Astrocyte of the hippocampus (primary cell): ENCODE measurements at places on chromosomes 4 and X.

DNA sequence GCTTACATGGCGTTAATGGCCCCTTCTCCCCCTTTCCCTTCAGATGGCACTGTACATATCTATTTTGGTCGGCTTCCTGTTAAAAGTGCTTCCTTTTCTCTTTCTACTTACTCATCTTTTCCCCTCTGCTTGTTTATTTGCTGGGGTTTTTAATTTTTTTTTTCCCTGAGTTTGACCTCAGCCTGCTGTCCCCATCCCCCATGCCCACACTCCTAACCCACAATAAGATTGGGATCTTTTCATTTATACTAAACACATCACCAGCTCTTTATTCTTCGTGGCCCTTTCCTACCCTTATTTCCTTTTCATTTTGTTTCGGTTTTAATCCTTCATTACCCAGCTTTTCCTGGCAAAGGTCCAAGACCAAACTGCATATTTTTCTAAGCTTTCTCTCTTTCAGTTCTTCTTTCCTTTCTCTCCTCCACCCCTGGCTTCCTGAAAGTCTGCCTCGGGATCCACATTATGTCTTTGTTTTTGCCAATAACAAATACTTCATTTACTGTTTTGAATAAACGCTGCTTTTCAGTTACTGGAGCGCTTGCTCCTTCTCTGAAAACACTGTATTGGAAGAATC is 152.0 kb upstream of the USP9X start:
- peak; percentile 64 for DNase-seq

DNA sequence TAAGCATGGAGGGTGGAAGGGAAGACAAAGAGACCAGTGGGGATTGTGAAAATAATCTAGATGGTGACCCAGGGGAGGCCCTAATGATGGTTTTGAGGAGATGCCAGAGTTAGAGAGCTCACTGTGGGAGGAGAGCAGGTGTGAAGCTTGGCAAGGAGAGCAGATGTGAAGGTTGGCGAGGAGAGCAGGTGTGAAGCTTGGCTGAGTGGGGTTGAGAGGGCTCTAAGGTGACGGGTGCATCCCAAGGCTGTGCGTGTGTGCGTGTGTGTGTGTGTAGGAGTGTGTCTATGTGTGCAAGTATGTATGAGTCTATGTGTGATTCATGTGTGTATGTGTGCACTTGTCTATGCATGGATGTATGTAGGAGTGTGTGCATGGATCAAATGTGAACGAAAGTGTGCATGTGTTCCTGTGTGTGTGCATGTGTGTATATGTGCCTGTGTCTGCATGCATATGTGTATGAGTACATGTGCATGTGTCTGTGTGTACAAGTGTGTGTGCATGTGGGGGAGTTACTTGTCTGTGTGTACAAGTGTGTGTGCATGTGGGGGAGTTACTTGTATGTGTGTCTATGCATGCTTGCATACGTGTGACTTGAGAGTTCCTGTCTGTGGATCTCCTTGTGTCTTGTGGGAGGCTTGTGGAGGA is 72.0 kb downstream of the EVC start:
- no peak for DNase-seq

GRCh38 chr4:174789657-174790056 is 39.4 kb downstream of the GLRA3 start:
- no peak for DNase-seq

GRCh38 chr4:15043922-15044321 is 41.6 kb downstream of the CPEB2 start:
- no peak for DNase-seq

GRCh38 chr4:168045354-168045753 is 47.0 kb upstream of the ANXA10 start:
- no peak for DNase-seq

GRCh38 chr4:22911285-22911684 is 218.5 kb downstream of the GBA3 start:
- no peak for DNase-seq

GRCh38 chrX:123971982-123972381 is 10.5 kb downstream of the STAG2 start:
- no peak for DNase-seq

- DNase-seq, result no peak
These were observed 62.0 kb upstream of the NAF1 start for GRCh38 chr4:163228648-163229047.

GRCh38 chr4:128387600-128388351 is 100.2 kb upstream of the PGRMC2 start:
- DNase-seq, result no peak

DNA sequence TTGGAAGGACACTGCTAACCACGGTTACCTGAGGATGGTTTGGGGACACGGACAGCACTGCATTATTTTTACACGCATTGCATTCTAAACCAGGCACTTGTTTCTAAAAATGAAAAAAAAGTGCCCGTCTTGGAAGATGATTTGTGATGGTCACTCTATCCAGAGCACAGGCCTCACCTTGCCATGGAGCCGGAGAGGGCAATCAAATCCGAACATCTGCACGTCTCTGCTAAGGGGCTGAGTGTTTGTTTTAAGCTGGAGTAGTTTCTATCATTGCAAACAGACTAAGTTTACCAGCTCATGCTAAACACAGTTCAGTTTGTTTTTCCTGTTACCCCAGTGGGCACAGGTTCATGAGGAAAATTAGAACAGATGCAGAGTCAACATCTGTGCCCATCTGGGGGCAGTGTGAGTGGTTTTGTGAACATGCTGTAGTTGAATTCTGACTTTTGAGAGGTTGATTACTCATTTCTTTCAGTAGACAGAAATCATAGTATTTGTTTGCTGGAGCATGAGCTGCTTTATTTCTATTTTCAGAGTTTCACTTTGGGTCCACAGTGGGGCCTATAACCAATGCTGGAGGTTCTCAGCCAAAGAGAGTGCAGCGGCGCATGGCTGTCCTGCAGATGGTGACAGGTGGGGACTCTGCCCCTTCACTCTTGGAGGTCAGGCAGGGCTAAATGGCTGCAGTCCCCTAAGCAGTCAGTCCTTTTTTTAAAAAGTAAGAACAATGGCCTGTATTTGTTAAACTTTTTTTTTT is 65.4 kb upstream of the ENPP6 start:
- DNase-seq, result peak; percentile 20

DNA sequence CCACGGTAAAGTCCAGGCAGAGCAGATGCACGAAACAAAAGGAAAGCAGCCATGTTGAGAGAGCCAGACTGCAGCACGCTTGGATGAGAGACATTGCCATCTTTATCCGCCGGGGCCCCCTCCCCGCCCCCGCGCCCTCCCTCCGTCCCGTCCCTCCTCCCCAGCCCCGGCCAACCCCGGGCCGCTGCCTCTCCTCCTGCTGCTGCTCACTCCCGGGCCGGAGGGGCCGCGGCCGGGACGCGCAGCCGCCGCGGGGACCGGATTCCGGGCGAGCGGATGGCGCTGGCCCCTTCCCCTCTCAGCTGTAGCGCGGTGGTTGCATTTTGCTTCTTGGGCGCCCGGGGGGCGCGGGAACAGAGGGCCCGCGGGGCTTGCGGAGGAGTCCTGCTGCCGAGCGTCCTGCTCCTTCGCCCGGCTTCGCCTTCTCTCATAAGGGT is 542 bp downstream of the RNF150 start:
- peak; percentile 80 for DNase-seq

GRCh38 chr4:113371111-113371510 is 321.7 kb downstream of the ANK2 start:
- DNase-seq, result no peak

GRCh38 chrX:40100141-40100536 is 2.4 kb upstream of the BCOR start:
- DNase-seq, result peak; percentile 69

- DNase-seq, result peak; percentile 62
These were observed 118.2 kb downstream of the PPP3CA start for GRCh38 chr4:101229116-101229515.

DNA sequence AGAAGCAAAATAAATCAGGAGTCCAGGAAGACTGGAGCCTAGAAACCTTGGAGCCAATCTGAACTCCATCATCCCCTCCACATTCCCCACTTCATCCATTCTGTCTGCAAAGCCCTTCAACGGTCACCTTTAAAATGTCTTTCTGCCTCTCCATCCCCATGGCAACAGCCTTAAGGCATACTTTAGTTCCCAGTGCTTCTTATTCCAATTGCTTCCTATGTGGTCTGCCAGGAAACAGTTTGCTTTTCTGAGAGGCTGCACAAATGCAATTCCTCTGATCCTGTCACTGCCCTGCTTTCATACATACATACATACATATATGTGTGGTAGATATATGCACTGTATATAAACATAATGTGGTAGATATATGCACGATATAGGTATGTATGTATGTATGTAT is 786 bp upstream of the MAGEH1 start:
- no peak for DNase-seq

DNA sequence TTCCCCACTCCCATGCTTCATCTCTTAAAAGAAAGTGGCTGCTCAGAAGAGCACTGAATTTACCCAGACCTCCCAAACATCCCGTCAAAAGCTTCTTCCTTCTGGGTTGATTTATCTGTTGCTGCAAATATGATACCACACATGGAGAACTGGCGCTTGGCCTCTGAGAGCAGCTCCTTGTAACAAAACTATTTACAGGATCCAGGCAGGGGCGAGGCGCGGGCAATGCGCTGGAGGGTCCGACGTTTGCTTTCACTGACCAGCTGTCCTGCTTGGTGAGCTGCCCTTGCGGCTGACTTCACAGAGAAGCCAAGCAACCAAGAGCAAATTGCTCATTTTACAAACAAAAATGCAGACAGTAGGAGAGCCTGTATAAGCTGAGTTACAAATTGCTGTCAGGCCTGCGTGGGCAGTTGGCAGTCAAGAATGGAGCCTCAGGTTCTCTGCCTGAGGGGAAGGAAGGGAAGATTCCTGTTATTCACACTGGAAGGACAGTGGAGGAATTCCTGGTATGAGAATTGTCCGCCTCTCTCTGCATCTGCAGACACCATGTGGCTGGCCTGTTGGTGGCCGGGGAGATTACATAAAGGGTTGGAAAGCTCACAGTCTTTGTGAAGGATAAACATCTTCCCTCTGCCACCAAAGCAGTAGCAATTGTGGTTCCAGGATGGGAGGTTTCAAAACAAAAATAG is 192.2 kb upstream of the LEF1 start:
- DNase-seq, result peak; percentile 67

- DNase-seq, result peak; percentile 74
These were observed 85.7 kb upstream of the MTM1 start for GRCh38 chrX:150482537-150483206.

DNA sequence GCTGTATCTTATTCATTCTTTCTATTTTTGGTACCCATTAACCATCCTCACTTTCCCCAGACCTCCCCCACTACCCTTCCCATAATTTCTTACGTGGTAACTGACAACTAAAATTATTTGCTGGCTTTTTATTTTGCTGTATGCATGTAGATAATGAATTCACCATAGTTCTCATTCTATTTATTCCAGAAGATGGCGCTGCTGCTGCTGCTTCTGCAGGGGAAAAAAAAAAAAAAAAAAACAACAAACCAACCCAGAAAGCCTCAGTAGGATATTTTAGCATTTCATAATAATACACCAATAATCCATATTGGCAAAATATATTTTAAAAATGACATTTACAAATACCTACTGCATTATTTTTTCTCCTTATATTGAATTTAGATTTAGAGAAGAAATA is 416.6 kb upstream of the MAGEB18 start:
- DNase-seq, result peak; percentile 26

DNA sequence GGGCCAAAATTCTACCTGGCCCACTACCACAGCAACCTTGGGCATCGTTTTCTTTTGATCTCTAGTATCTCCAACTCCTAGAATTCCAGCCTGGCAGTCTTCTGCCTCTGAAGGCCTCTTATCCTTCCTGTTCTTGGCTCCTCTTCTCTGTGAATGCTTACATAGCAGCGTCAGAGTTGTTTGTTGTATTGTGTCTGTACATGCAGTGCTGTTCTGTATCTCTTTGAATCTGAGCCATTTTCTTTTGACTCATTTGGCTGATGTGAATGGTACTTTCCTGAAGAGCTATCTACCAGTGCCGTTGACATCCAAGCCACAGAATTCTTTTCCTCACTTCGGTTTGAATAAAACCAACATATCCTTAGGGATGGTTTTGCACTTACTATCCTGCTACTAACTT is 79.2 kb downstream of the TMEM164 start:
- peak; percentile 79 for DNase-seq

DNA sequence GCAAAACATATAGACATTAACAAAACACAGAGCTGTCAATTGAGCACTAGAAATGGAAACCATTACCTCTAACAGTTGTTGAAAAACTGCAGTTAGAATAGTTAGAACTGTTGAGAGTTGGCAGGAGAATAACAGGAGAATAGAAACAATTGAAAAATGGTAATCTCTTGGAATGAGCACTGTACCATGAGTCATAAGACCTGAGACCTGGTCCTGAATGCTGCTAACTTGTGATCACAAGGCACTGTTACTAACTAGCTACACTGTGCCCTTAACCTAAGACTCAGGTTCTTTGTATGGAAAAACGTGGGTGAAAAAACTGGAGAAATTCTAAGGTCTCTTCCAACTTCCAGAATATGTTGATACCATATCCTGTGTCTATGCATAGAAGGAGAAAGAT is 29.3 kb downstream of the FAM114A1 start:
- no peak for DNase-seq

DNA sequence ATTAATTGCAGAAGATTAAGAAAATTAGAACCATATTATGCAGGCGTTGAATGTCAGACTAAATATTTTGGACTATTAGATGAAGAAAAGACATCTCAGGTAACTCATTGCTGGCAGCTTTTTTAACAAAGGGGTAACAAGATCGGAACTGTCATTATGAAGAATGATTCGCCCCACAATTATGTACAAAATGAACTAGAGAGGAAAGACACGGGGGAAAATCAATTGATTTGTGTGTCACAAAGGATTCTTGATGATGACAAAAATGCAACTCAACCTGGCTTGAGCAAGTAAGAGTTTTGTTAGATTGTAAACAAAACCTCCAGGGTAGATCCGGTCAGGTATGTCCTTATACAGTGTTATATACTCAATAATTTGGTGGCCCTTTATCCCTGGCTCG is 12.5 kb upstream of the DCLK2 start:
- DNase-seq, result no peak

DNA sequence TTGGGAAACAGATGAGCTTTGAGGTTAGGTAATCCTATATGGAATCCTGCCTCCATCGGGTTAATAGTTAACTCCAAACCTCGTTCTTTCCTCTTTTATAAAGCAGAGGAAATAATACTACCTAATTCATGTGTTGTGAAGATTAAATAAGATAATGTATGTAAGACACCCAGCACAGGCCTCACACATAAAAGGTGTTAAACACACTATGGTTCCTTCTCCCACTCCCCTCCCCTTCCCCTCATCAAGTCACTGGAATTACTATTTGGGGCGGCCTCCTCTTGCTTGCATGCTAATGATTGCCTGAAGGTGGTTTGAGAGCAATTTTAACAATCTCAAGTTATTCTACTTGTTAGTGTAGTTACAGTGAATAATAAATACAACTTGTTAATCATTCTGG is 404.4 kb upstream of the RASGEF1B start:
- DNase-seq, result no peak

DNA sequence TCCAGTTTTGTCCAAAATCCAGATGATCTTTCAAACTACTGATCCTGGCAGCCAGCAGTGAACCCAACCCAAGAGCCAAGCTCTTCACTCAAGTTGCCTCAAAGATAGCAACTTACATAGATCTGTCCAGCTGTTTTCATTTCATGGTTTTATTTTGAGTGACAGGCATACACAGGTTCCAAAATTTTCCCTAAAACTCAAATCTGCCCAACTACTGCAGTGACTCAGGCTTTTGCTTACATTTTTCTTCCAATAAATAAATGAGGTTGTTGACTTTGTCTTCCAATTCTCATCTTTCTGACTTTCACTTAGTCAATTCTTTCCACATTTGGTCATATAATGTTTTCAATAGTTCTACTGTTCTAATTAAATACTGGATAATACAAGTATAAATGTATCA is 158.8 kb downstream of the TECRL start:
- no peak for DNase-seq

GRCh38 chr4:174628191-174628590 is 105.9 kb upstream of the HPGD start:
- DNase-seq, result no peak
